Testis (tissue), 5 donors: ENCODE measurements at places on chromosomes 1 and 21.
A peak's percentile ranks its signal among the peaks of the same experiment; 100 is the strongest.

DNA sequence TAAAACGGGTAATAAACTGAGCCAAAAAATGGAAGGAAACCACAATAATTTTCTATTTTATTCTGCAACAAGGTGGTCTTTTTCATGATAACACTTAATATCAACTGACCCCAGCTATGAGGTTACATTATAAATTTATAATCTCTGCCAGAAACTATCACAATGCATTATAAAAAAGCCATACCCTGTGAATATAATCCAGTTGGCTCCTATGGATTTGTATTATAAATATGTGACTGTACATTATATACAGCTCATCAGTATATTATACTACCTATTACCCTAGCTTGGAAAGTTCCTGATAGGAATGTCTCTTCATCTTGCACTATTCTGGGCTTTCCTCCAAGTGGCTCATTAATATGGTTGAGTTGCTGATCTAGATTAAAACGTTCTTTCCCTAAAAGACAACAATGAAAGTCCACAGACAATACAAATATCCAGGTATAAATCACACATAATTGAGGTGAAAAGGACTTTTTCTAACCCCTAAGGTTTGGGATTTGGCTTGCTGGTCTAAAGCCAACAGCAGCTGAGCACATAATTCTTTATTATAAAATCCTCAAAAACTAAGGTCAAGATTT lies 487.7 kb downstream of the TTLL7 start:
- DNase-seq = no peak

- DNase-seq = no peak
Observed at GRCh38 chr21:43919871-43920801, 55.1 kb downstream of the AGPAT3 start.

GRCh38 chr1:8547791-8548190 lies 229.9 kb downstream of the SLC45A1 start:
- DNase-seq = no peak

GRCh38 chr1:41662061-41662764 lies 177.7 kb upstream of the EDN2 start:
- peak; percentile 65 for DNase-seq

DNA sequence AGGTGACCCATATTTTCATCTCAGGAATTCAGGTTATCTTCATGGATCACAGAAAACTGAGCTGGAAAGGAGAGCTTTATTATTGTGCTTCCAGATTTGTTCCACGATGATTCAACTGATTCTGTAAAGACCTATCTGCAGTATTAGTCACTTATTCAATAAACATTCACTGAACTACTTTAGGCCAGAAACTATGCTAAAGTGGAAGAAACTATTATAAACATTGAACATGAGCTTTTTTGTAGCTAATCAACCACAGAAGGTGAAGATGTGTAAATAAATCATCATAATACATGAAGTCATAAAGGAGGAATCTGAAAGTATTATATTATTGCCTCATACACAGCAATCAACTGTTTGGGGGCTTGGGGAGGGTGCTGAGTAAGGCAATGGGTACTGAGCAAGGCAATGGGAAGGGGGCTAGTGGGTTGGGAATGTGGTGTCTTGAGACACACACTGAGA lies 30.6 kb upstream of the EXO1 start:
- no peak for DNase-seq

GRCh38 chr1:222794656-222795474 lies 20.0 kb upstream of the DISP1 start:
- peak; percentile 63 for DNase-seq

- DNase-seq = no peak
Observed at GRCh38 chr1:4693891-4694290, 39.5 kb downstream of the AJAP1 start.
